NCI-H526 (cell line): ENCODE measurements at places on chromosomes 5 and 9.

DNA sequence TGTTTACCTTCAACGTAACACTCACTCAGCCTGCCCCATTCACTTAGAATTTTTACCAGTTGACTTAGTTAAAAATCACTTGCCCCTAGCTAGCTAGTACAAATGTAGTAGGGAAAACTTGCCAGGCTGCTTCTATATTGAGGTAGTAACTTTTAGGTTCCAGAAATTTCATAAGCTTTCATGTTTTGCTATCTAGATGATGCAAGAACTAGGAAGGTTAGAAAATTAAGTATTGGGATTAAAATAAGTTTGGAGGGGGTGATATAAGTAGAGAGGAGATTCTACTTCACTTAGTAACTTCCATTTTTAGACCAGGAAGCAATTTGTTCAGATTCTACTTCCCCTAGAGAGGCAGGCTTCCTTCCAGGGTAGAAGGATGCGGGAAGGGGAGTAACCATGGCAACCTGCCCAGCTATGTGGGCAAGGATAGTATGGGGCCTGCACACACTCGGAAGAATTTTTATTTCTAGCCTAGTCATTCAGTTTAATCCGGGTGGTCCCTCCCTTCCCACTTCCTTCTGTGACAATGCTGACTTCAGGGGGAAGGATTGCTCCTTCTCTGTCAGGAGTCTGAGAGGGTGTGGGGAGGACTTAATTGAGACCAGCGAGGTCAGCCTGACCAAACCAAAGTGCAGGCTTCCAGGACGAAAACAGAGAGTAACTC lies 4.2 kb downstream of the DAB2 start:
- DNase-seq: no peak

DNA sequence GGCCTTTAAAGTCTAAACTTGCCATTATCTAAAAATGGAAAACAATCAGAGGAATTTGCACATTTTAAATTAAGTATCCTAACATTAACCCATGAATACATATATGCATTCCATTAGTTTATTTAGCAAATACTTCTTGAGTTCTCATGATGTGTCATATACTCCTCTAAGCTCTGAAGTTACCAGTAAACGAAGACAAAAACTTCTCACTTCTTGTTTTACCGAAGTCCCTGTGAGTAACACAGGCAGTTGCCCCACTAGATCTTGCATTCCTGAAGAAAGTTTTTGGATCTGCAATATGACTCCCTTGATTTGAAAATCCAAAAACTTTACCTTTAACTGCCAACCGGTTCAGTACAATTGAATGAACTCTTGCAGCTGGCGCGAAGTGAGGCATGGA lies 439.0 kb upstream of the MPDZ start:
- DNase-seq: no peak

DNA sequence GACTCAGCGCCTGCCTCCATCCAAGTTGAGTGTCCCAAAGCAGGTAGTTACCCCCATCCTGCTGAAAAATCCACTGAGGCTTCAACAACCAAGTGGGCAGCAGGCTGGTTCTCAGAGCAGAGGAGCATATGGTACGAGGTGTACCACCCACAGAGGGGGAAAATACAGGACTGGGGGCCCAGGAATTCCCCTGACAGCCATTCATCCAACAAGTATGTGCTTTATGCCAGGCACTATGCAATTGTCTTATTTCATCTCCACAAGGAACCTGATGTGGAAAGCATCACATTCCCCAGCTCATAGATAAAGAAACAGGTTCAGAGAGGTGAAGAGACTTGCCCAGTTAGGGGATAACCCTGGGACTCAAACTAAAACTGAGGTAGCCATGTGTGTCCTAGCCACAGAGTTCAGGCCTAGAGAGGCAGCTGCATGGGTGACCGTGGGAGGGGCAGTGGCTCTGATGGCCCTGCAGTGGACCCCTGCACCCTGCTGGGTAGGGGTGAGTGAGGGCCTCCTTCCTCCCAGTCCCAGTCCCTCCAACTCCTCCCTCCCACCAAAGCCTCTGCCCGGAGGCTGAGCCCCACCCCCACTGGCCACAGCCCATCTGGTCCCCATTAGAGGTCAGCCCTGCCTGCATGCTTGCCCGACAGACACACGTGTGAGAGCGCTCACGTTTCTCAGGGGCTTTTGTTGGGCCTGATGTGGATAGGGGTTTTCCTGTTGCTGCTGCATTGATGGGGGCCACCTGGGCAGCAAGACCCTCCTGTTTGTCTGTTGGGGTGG lies 11.5 kb downstream of the PDLIM4 start:
- no peak for DNase-seq

DNA sequence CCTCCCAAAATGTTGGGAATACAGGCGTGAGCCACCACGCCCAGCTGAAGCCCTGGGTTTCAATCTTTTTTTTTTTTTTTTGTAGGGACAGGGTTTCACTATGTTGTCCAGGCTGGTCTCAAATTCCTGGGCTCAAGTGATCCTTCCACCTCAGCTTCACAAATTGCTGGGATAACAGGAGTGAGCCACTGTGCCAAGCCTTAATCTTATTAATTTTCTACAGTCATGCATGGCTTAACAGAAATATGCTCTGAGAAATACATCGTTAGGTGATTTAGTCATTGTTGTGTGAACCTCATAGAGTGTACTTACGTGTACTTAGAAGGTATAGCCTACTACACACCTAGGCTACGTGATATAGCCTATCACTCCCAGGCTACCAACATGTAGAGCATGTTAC lies 31.0 kb downstream of the GLDC start:
- DNase-seq: no peak

- no peak for DNase-seq
These were observed 1185.1 kb upstream of the C9orf72 start for GRCh38 chr9:28758341-28758740.

GRCh38 chr9:97853056-97853843 lies at the start of gene FOXE1:
TSS of gene FOXE1 (plus strand) at chr9:97853226. CDS start at chr9:97853915, 689 bp downstream.
- DNase-seq: no peak

DNA sequence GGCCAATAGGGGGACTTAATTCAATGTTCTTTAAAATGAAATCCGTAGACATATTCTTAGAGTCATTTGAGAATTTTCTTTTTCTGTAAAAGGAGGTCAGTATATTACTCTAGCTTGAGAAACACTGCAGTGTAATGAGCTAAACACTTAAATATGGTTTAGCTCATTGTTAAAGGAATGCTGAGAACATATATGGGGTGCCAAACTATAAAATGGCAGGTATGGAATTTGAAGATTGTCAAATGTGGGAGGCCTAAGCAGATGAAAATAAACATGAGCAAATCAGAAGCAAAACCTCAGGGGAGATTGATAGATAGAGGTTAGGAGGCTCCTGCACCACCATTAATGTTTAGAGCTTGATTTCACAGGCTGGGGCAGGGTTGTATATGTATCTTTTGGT lies 57.9 kb downstream of the STX17 start:
- DNase-seq: no peak

GRCh38 chr5:59712836-59713497 lies 180.6 kb downstream of the PDE4D start:
- no peak for DNase-seq

- no peak for DNase-seq
These were observed 3.8 kb downstream of the PRRX2 start for GRCh38 chr9:129669141-129669718.

DNA sequence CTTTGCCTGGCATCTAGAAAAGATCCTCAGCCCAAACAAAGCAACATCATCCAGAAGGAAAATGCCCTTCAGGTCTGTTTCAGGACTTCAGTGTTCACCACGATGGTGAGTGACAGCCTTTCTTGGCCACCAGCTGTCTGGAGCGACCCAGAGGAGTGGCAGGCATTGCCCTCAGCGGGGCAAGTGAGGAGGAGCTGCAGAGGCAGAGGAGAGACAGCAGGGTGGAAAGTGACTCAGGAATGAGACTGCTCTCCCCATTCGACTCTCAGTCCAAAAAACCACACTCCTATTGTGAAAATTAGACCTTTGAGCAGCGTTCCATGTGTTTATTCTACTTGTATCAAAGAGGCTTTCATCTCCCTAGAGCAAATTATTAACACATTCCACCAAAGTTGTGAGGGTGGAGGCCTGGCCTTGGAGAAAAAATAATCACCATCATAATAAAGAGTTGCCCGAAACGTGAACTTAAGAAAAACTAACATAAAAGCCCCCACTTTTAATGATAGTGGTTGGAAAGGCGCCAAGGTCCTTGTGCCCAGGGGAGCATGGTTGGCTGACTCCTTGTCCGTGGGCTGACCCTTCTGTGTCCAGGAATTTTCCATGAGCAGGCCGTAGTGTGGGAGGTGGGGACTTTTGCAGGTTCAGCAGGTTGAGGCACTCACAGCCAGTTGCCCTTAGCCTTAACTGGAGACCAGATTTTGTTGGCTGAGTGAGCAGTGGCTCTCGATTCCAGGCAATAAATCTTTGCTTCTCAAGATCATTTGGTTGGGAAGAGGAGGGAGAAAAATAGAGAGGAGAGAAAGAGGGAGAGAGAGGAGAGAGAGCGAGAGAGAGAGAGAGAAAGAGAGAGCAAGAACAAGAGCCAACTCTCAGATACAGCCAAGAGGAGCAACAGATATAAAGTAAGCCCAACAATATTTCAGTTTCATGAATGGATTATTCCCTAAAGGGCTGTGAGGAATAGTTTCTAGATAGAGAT lies 125.9 kb upstream of the ANKRD55 start:
- DNase-seq: no peak

DNA sequence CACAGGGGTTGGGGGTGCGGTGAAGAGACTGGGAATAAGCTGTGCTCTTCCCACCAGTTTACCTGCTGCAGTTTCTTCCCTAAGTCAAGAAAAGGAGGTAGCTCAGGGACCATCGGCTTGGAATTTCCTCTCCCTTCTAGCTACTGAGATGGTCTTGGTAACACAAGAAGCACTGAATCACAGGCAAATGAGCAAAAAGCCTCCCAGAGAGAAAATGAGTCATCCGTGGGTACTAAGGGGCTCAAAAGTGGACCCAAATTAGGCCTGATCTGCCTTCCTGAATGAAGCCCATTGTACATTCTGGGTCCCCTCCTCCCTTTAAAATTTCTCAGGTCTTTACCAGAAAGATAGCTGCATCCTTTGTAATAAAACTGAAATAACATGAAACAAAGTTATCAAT lies 49.9 kb downstream of the PTPN3 start:
- DNase-seq: no peak
